Right ventricle myocardium inferior (tissue), 1 donor: ENCODE measurements at places on chromosomes 5 and 9. TPM values are rescaled to one million over a fixed set of nuclear protein-coding genes. Genes with fewer than 3 reads are reported as not detected.

The AQP7 gene
- total RNA-seq = 147 TPM

- peak; percentile 35 for DNase-seq
Measured at GRCh38 chr9:127562279-127562796, 49.7 kb upstream of the STXBP1 start.

DNA sequence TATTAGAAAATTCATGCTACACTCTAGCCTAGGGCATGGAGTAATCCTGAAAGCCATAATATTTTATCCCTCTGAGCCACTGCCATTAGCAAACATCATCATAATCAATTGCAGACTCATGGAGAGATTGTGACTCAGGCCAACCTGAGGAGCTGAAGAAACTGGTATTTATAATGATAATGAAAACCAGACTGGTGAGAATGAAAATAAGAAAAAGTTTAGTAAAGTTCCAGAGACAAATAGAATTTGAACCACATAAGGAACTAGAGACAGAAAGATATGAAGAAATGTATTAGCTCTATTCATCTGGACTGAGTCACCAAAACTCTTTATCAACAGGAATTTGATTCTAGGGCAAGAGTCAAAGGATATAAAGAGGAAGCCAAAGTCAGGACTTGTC lies 158.7 kb downstream of the DRD1 start:
- DNase-seq = no peak

The ABHD17B gene
- total RNA-seq = 10.5 TPM

GRCh38 chr9:36093384-36093783 lies 43.1 kb upstream of the GLIPR2 start:
- DNase-seq = no peak

The DMGDH gene
- 2.0 TPM for total RNA-seq
